Suprapubic skin (tissue), 4 donors: ENCODE measurements at places on chromosomes 6 and 20.

GRCh38 chr6:140641412-140641811, 1267.0 kb upstream of the CITED2 start:
- DNase-seq: no peak

- no peak for DNase-seq
These were observed 204.1 kb upstream of the PREP start for GRCh38 chr6:105606831-105607463.

DNA sequence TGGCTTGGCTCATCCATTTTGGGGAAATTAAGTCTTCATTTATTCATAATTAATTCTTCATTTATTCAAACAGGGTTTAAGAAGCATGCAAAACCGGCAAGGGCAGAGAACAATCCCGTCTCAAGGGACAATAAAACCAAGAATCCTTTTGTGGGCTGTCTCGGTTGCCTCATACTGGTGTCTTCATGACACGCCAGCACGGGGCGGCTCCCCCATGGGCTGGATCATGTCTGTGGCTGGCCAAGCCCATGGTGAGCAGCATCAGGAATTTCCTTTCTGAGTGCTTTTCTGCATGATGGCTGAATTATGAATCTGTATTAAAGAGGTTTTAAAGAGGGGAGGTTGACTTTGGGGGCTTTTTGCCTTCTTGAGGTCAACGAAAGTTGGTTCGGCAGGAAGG, 38.3 kb upstream of the DUSP22 start:
- no peak for DNase-seq

DNA sequence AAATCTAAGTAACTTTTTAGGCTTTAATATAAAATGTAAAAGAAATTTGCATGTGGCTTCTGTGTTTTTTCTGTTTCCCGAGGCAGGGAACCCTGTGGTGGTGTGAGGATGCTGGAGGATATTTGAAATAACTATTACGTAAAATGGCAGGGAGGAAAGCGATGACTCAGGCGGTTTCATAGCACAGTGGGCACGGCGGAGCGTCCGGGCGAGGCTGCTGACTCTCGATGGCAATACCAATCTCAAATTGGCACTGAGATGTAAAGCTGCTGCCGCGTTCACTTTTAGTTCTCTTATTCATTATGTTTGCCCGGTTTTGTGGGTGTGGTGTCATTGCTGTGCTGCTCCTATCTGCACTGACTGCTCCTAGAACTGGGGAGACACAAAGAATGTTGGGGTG, 254.3 kb downstream of the THBS2 start:
- no peak for DNase-seq

DNA sequence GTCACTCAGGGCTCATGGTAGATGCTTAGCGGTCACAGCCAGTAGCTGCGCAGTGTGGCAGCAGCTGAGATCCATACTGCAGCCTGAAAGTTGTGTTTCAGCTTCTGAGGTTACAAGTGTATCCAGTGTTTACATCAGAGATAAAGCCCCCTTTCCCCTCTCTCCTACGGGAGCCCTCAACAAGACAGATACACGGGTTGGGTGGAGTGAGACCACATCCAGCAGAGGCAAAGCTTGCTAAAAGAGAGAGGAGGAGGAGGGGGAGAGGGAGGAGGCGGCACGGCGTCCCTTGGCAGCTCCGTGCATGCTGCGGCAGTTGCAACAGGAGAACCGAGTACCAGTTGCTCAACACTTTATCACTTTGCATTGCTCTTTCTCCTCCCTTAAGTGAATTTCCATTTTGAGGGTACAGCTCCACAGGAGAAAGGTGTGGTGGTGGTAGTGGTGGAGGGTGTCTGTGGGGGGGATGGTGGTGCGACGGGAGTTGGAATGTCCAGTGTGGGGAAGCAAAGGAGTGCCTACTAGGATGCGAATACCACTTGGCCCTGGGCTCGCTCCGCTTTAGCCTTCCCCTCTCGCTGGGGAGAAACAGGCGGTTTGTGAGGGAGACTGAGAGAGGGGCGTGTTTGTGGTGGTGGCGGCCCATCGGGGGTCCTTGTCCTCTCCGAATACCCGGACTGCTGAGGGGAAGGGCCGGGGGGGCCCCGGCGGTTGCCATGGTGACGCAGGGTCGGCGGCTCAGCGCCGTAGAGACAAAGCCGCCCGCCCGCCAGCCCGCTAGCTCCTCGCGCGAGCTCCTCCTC, 405 bp upstream of the RNF182 start:
- no peak for DNase-seq

GRCh38 chr6:148955441-148955840, 208.6 kb downstream of the UST start:
- DNase-seq: no peak

- peak; percentile 58 for DNase-seq
These were observed 123.7 kb downstream of the MRPL14 start for GRCh38 chr6:44003345-44004061.

- DNase-seq: no peak
These were observed 82.1 kb downstream of the GCNT2 start for GRCh38 chr6:10603219-10603618.

GRCh38 chr20:7902879-7903278, 37.4 kb downstream of the HAO1 start:
- DNase-seq: no peak

DNA sequence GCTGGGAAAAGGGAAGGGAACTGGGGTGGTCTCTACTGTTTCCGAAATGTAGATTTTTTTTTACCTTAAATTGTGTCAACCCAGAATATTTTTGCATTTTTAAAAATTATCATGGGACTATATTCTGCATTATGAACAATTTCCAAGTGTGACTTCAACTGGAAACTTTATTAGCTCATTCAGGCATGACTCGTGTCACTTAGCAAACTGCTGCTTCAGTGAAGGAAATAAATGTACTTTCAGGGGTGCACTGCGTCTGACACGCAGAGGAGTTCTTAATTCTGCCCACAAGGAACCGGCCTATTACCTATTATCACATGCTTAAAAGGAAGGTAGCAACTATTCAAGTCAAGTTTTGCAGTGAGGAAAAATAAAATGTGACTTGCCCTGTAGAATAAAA, 291.3 kb upstream of the PRDM1 start:
- no peak for DNase-seq

DNA sequence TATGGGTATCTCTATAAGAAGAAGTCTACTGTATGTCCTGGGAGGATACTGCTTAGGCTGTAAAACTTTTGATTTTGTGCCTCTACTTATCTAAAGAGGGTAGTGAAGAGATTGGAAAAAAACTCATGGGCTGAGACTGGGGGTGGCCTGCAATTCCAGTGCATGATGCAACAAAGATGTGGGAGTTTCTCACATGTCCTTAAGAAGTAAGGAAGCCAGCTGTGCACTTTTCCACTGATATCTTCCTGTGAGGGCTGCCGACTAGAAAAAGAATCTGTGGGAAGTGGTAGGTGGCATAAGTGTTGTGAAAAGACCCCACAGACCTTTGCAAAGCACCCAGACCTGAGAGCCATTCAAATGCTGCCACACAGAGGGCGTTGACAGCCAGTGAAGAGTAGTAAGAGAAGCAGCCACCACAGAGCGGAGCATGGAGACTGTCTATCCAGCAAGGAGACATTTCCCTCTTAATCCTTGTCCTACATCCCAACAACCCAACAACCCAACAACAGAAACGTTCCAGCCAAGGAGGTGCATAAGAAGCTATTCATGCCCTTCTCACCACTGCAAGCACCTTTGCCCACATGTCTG, 65.1 kb downstream of the PFDN4 start:
- DNase-seq: no peak

- DNase-seq: no peak
These were observed 114.8 kb downstream of the SCML4 start for GRCh38 chr6:107709341-107709740.

GRCh38 chr20:59031564-59032022, 542 bp downstream of the ATP5F1E start:
- DNase-seq: no peak

GRCh38 chr6:35165630-35166071, 24.5 kb upstream of the TCP11 start:
- no peak for DNase-seq

DNA sequence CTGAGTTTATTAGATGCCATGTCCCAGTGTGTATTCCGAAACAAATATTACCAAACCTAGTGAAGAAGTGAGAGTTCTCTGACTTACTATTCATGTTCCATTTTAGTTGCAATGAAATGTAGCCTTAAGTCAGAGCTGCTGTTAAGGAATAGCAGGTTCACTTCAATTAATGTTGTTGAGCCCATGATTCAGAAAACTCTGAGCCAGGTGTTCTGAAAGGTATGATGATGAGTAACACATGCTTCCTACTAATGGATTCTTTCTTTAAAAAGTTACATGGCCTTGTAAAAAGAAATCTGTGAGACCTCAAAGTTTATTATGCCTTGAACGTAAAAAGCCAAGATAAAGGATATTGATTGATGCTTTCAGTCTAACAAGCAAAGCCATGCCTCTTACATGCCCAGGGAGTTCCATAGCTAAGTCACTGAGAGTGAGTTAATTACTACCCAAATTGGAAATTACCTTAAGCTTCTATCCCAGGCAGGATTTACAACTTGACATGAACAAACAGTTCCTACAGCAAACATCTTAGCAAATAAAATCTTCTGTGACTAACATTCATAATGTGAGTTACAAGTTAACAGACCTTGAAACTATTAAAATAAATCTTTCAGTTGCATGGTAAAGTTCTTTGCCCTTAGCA, 122.9 kb downstream of the AKAP7 start:
- no peak for DNase-seq

GRCh38 chr6:160177220-160177619, 55.6 kb downstream of the SLC22A1 start:
- no peak for DNase-seq

- DNase-seq: no peak
These were observed 33.5 kb downstream of the TMEM170B start for GRCh38 chr6:11571073-11571472.

DNA sequence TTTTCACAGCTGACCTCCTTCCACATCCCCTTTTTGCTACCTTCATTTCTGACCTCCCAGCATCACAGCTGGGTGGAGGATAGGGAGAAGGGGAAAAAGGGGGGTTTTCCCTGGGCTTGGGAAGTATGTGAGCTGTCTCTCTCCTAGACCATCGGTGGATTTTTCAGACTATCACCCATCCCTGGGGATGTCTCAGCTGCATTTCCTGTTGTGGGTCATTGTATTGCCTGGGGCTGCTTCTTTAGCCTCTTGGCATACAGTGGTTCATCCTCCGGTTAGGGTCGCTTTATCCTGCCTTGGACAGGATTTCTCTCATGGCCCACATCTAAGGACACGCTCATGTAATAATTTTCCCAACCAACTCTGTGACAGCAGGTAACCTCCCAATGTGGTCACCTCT, 142.5 kb upstream of the ARG1 start:
- DNase-seq: no peak

- no peak for DNase-seq
These were observed 6.1 kb downstream of the COL21A1 start for GRCh38 chr6:56241124-56241802.

DNA sequence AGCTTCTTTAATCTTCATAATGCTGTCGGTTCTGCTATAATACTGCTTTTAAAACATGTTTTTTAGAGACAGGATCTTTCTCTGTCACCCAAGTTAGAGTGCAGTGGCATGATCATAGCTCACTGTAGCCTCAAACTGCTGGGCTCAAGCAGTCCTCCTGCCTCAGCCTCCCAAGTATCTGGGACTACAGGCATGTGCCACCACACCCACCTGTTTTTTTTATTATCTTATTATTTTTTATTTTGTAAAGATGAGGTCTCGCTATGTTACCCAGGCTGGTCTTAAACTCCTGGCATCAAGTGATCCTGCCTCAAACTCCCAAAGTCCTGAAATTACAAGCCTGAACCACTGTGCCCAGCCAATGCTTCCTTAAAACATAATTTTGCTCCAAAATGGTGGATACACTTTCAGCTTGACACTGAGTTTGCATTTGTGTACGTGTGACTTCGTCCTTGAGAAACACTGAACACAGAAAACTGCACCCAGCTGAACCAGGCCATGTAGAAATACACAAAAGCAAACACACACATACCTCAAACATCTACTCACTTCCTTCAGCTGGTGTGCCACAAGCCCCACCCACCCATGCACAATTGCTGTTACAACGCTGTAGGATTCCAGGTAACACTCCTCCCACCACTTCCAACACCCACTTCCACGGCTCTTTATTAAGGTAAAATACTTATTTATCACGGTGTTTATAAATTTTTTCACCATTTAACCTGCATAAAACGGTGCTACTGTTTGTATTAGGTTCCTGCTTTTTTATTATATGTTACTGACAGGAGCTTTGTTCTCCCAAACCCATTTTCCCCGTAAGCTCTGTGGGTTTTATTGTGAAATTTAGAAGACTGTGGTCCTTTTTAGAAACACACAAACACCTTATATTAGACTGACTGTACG, 109.1 kb downstream of the TSHZ2 start:
- DNase-seq: no peak

GRCh38 chr6:36970892-36971842, 14.8 kb downstream of the MTCH1 start:
- DNase-seq: no peak

DNA sequence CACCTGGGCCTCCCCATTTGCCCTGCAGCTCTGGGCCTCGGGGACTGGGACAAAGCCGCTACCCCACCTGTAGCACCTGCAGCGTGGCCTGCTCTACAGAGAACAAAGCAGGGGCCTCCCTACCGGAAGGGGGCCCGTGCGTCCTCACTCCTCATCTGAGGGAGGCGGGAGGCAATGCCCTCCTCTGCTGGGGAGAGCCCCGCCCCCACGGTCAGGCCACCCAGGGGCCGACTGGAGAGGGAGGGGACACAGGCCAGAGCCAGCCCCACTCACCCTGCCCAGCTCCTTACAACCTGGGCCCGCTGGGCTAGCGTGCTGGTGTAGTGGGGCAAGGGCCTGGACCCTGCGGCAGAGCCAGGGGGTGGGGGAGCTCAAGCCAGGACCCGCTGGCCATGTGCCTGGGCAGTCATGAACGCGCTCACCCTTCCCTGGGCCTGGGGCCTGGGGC, 8.0 kb downstream of the LAMA5 start:
- no peak for DNase-seq

- DNase-seq: peak; percentile 96
These were observed at the start of gene NQO2 for GRCh38 chr6:2999618-3000557. TSS of gene NQO2 (plus strand) at chr6:2999894. CDS start at chr6:3006553, 6,659 bp downstream.

DNA sequence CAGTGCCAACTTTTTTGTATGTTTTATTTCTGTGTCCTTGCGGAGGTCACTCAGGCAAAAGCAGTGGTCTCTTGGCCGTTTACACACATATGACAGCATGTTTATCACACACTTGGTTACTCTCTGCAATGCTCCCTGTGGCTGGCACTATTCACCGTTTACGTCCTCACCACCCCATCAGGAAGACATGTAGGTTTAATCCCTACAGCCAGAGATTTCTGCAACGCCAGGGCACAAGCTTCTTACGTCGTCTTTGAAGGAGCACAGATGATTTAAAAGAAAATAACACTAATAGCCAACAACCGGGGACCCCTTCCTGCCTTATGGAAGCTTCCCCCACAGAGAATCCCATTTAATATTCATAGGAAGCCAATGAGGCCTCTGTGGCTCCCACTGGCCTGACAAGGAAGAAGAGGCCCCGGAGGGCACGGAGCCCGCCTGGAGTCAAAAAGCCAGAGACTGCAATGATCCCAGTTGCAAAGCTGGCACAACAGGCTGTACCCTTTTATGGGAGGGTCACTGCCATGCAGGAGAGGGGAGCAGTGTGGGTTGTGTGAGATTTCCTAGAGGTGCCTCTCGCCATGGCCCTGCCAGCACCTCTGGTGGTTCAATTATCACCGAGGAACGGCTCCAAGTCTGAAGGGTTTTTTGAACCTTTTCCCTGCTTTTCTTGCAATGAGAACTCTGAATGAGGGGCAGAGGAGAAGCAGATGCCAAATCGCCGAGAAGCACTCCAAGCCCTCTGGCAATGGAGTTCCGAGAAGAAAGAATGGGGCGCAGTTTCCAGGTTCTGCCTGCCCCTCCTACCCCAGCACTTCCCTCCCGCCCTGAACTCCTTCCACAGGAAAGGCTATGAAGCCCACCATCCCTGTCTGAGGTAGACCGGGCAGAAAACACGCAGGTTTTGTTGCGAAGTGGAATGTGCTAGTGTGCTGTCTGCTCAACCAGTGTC, 96.2 kb downstream of the THBS2 start:
- peak; percentile 35 for DNase-seq
